Mesothelial cell of epicardium (in vitro differentiated cells): ENCODE measurements at places on chromosomes 2 and 18.

- DNase-seq = no peak
Observed at GRCh38 chr18:63191413-63191812, 128.2 kb downstream of the BCL2 start.

DNA sequence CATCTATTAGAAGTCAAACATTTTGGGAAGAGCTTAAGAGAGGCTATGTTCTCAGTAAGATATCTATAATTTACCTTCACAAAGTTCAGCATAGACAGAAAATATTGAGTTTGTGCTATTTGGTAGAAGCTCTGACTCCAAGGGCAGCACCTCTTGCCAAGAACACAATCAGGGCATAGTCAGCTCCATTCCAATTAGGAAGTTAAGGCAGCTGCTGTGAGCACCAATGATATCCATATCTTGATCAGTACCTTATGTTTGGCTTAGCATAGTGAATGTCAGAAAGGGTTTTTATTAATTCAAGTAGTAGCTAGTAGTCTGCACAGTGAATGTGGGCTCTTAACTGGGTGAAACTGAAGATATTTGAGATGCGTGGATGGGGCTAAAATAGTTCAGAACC lies 86.4 kb upstream of the SPRED2 start:
- no peak for DNase-seq

DNA sequence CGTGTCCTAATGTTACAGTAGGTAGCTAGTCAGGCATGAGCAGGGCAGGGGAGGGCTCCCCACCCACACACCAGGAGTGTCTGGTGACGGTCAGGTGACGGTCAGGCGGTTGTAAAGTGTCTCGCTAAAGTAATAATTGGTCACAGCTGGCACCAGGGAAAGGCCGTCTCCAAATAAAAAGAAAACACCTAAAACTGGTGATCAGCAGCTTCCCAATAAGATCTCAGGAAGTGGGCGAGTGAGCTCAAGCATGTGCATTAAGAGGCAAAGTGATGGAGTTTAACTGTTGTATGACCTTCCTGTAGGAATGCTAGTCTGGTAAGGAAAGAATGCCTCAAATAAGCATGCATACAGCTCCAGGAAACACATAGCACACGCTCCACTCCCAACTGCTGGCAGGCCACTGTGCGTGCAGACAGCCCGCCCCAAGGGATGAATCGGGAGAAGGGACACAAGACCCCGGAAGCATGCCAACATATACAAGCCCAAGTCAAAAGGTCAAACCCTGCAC lies 177.1 kb downstream of the RNF144A start:
- no peak for DNase-seq

- no peak for DNase-seq
Observed at GRCh38 chr18:54805571-54806334, 22.5 kb upstream of the RAB27B start.

GRCh38 chr2:79936715-79937114 lies 367.8 kb downstream of the LRRTM1 start:
- no peak for DNase-seq

DNA sequence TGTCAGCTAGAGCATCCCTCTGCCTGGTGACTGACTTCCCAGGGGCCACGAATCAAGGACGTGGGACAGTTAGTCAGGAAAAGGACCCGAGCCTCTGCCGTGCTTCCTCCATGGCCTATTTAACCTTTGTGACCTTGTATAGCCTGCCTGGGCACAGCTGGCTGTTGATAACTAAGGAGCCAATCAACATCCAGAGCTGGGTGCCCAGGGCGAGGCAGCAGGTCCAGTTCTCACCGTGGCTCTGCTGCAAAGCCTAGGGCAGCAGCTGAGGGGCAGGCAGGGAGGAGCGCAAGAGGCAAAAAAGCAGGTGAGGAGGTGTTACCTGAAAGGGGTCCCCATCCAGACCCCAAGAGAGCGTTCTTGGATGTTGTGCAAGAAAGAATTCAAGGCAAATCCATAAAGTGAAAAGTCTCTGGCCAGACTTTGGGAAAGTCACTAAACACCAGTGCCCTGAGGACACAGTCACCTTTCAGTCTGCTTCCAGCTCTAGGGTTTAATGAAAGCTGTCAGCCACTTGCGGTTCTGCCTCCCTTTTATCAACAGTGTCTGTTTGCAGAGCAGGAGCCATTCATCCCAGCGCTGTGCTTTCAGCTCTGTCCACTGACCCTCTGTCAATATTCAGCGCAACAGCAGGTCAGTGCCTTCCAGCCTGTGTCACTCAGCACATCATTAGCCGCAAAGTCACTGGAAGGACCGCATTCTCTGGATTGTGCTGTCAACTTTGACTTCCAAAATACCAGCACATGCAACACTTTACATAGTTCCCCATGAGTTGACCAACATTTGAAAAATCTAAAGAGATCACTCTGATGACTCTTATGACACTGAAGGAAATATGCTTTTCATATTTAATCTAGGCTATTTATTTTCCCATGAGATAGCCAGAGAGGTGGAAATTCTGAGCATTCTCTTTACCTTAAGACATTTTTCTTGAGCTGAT lies 38.6 kb upstream of the ASAP2 start:
- no peak for DNase-seq

GRCh38 chr18:26457611-26458353 lies 90.6 kb downstream of the KCTD1 start:
- DNase-seq = no peak

GRCh38 chr18:68399721-68400120 lies 315.2 kb downstream of the TMX3 start:
- DNase-seq = no peak

DNA sequence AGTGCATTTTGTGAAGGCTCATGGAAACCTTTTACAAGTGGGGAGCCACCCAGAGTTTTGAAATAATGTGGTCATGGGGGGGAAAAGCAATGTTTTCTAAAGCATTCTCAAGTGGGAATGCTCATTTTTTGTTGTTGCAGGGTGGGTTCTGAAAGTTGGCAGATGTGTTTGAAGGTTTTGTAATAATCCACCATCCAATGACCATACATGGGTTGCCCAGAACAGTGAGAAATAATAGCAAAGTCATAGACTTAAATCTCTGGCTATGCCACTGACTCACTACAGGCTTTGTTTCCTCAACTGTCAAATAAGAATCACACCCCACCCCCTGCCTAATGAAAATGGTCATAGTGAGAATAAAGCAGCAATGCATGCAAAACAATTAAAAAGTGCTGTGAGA lies 2.9 kb downstream of the DSG3 start:
- DNase-seq = no peak

GRCh38 chr18:2990956-2991640 lies 21.8 kb downstream of the LPIN2 start:
- DNase-seq = no peak

- DNase-seq = no peak
Observed at GRCh38 chr2:27010139-27010538, 22.6 kb upstream of the TMEM214 start.

DNA sequence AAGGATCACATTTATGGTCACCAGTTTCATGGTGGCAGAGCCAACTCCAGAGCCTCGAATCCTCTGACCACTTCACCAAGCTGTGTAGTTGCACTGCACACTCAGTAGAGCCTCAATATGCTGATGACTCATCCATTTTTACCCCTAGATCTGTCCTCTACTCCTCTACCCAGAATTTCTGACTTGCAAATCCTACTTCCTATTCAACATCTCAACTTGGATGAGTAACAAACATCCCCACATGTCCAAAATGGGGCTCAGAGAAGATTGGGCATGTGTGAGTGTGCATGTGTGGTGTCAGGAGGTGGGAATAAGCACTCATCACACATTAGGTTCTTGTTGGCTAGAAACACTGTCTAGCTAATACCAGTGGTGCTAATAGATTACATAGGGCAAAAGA lies 57.8 kb upstream of the IGFBP2 start:
- DNase-seq = no peak

GRCh38 chr2:111161971-111162370 lies 41.3 kb downstream of the BCL2L11 start:
- no peak for DNase-seq

DNA sequence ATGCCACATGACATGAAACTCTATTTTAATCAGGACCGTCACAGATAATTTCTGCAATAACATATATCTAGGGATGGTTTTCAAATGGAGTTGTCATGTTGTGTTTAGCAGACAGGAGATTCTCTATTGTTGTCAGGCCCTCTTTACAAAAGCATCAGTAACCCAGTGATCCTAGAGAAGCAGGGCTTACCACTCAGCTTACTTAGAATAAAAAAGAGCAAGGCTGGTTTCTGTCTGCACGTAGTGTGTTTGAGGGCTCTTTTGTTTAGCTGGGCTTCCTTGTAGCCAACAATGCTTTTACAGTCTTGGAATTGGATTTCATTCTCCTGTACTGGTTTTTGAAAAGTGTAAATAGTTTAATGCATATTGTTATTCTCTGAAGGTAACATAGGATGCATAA lies 210.5 kb upstream of the NRP2 start:
- no peak for DNase-seq

GRCh38 chr18:57657542-57657941 lies 35.9 kb upstream of the NARS1 start:
- no peak for DNase-seq

DNA sequence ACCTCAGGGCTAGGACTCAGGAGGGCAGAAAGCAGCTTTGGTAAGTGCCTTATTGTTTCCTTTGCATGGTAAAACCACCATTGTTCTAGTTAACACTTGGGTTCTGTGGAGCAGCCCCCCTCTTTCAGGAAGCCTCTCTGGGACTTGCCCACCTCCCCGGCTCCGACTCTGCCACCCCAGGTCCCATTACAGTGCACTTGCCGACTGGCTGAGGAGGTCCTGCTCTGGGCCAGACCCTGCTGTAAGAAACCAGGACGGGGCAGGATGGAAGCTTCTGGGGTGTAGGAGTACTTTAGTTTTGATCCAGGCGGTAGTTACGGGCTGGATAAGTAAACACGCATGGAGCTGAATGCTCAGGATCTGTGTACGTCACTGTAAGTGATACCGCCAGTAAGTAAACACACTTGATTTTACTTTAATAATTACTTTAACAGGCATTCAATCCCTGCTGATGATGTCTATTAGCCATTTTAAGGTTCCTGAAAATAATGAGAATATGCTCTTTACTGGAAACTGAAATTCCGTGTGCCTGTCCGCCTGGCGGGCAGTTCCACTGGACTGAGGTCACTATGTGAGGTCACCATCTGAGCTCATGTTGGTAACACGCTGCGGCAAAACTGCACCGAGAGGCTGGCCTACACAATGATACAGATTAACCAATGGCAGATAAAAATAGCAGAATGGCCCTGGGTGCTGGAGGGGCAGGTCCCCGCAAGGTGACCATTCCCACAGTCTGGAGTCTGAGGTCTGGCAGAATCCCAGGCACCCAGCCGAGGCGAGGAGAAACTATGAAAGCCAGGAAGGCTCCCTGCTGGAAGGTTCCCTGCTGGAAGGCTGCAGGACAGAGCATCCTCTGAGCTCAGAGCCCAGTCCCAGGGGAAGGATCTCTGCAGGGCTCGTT lies 25.2 kb downstream of the HS1BP3 start:
- no peak for DNase-seq

DNA sequence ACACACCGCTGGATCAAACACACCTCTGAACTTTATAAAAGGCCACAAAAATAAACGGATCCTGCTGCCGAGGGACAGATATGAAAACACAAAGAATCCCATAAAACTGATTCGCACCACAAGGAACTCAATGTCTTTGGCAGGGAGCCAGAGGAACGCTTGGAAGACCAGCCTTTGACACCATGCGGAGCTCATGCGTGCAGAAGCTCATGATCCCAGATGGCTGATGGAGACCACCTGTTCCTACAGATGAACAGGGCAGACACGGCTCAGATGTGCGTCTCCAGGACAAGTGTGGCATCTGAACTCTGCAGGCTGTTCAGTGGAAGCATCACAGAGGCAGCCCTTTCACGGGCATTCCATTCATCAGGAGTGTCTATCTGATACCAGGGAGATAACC lies 24.9 kb downstream of the COPS9 start:
- no peak for DNase-seq

DNA sequence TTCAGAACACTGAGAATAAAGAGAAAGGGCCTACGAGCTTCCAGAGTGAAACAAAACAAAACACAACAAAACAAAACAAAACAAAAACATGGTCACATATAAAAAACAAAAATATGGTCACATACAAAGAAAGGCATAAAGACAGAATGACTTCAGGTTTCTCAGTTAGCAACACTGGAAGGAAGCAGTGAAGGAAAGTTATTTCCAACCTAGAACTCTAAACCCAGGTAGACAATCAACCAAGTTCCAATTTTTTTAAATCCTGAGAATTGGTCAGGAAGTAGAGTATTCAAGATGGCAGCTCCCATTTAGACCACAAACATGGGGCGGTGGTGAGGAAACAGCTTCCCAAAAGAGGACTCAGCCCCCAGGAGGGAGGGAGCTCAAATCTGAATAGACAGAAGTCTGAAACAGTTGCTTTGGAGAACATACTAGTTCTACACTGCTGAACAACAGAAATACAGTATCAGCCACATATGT lies 9.1 kb downstream of the DRC1 start:
- no peak for DNase-seq

DNA sequence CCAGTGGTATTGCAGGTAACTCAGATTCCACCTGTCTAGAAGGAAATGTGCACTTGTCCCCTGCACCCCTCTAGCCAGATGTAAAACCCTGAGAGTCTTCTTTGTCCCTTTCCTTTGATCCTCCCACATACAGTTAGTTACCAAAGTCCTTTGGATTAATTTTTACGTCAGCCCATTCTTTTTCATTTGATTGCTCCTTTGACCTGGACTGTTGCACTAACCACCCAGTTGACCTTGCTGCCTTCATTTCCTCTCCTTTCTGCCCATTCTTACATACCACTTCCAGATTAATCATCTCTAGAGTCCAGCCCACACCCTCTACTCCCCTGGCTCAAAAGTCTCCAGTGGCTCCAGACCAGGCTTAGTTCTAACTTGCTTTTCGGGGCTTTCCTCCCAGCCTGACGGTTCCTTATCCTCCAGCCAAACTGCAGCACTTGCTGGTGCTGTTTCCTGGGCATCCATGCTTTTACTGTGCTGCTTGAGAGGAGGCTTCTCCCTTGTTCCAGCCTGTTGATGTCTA lies 99.3 kb downstream of the SPTBN1 start:
- no peak for DNase-seq

GRCh38 chr2:66433945-66434678 lies 813 bp upstream of the MEIS1 start:
- DNase-seq = peak; percentile 27

GRCh38 chr2:24743924-24744323 lies 49.3 kb downstream of the PTRHD1 start:
- no peak for DNase-seq

DNA sequence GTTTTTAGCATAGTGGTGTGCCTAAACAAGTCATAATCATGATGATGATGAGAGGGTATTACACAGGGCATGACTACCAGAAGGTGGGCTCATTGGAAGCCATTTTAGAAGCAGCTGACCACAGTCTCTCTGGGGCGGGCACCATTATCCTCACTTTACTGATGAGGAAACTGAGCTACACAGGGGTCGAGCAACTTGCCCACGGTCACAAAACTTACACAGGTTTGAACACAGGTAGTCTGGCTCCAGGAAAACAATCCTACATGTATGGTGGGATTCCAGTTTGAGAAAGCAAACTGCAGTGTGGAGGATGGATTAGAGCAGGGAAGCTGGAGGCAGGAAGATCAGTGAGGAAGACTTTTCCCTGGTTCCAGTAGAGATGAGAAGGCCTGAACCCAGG lies 6.2 kb downstream of the RHOB start:
- no peak for DNase-seq
